ENCODE measurements at places on chromosomes 4 and X.

- DNase-seq = no peak
Observed at GRCh38 chr4:116027311-116027710, 913.9 kb upstream of the NDST4 start.

- no peak for DNase-seq
Observed at GRCh38 chr4:10002278-10002677, 19.0 kb downstream of the SLC2A9 start.

GRCh38 chr4:2888886-2889285 lies 45.2 kb downstream of the ADD1 start:
- no peak for DNase-seq

DNA sequence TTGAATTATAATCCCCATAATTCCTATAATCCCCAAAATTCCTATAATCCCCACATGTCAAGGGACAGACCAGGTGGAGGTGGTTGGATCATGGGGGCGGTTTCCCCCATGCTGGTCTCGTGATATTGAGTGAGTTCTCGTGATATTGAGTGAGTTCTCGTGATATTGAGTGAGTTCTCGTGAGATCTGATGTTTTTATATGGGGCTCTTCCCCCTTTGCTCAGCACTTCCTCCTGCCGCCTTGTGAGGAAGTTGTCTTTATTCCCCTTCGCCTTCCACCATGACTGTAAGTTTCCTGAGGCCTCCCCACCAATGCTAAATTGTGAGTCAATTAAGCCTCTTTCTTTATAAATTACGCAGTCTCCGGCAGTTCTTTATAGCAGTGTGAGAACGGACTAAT lies 36.6 kb upstream of the GPR78 start:
- DNase-seq = no peak

GRCh38 chr4:53529025-53529424 lies 62.3 kb downstream of the LNX1 start:
- no peak for DNase-seq

- no peak for DNase-seq
Observed at GRCh38 chr4:146458594-146458993, 63.1 kb downstream of the SLC10A7 start.

DNA sequence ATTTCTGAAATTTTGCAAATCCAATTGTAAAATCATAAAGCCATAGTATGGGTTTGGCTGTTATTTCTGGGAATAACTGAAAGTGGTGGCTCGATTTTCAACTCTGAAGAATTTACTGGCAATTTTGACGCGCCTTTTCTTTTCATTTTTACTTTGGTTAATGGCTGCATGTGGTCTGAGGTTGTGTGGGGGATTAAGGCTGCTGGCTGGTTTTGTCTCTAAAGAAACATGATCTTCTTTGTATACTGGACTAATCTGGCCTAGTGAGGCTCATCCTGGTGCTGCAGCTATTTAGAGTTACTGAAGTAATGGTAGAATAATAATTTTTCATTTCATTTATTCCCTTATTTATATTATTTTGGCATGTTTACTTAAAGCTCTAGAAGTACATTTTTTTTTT lies 164.0 kb downstream of the RNF150 start:
- no peak for DNase-seq

DNA sequence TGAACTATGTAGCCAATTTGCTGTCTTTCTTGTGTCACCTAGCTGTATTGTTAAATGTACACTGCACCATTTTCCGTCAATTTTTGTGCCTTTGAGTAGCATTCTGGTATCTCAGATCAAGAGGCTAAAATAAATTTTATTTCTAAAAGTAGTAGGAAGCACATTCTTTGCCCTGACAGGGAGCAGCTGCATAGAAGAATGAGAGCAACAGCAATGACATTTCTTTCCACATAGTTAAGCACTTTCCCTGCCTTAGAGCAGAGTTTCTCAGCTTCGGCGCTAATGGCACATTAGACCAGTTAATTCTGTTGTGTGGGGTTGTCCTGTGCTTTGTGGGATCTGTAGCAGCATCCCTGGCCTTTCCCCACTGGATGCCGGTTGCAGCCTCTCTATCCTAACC lies 173.9 kb downstream of the CHIC2 start:
- DNase-seq = no peak

GRCh38 chrX:103626855-103627254 lies 1.9 kb upstream of the TCEAL1 start:
- DNase-seq = no peak

DNA sequence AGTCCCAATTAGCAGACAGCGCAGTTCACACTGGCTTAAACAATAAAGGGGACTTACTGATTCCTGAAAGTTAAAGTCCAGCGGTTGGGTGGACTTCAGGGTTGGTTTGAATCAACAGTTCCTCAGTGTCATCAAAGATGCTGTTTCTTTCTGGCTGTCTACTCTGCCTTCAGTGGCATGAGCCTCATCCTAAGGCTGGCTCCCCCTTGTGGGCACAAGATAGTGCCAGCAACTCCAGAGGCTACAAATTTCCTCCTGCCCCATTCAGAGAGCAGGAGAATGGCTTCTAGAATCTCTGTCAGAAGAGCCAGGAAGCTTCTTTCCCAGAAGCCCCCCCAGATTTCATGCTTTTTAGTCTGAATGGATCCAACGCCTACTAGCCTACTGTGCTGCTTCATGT lies 82.4 kb upstream of the MTM1 start:
- DNase-seq = no peak

- DNase-seq = no peak
Observed at GRCh38 chr4:83002329-83002728, 8.3 kb downstream of the LIN54 start.

DNA sequence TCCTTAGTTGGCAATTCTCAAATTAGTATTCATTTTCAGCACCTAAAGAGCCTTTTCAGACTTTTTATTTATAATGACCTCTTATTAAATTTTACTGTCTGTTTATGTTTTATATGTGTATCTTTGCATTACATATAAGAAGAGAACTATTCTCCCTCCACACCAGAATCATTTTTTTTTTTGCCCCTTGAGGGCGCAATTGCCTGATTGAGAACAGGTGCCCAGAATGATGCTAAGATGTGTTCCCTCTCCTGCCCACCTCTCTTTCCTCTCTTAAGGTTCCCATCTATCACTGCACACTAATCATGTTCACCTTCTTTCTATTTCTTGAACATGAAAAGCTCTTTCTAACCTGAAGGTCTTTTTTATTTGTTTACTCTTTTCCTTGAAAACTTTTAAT lies 44.2 kb upstream of the ADAM29 start:
- DNase-seq = no peak

GRCh38 chr4:156294577-156294976 lies 340.9 kb upstream of the CTSO start:
- DNase-seq = no peak

GRCh38 chr4:20679951-20680350 lies 20.3 kb upstream of the PACRGL start:
- DNase-seq = no peak

- DNase-seq = no peak
Observed at GRCh38 chr4:7625071-7625470, 190.3 kb upstream of the PSAPL1 start.

DNA sequence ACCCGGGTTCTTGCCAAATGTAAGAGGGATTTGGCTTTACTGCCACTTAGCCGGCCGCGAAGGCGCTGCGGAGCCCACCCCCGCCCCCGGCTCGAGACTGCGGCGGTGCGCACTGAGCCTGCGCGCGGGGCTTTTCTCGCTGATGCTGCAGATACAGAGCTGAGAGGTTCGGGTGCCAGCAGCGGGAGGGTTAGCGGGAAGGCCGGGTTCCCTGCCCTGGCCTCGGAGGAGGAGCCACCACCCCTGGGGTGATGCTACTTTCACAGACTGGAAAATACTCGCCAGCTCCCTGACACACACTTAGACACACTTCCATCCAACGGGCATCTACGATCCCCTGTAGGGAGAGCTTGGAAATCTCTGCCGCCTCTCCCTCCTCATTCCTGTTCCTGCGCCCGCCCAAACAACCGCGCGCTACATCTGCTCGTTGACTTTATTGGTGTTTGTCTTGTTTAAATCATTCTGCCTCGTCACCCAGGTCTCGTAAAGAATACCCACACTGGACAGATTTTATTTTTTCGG lies 2.1 kb upstream of the PCDH7 start:
- DNase-seq = peak; percentile 57

DNA sequence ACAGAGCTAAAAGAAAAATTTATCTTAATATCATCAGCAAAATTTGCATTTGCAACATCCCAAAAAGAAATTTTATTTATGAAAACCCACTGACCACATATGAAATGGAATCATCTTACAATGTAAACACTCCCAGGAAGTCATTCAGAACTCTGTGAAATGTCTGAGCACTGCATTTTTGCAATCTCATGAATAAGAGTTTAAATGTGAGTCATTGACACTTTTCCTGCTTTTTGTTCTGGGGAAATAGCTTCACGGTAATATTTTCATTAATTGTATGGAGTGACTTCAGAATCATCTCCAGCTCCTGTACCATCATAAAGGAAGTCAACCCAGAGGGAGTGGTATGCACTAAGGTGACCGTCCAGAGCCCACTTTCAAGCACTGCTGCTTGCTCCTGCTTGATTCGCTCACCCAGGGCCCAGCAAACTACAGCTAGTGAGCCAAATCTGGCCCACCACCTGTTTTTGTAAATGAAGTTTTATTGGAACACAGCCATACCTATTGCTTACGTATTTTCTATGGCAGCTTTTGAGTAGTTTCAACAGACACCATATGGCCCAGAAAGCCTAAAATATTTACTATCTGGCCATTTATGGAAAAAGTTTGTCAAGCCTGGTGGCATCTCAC lies 17.2 kb downstream of the EDNRA start:
- DNase-seq = no peak

DNA sequence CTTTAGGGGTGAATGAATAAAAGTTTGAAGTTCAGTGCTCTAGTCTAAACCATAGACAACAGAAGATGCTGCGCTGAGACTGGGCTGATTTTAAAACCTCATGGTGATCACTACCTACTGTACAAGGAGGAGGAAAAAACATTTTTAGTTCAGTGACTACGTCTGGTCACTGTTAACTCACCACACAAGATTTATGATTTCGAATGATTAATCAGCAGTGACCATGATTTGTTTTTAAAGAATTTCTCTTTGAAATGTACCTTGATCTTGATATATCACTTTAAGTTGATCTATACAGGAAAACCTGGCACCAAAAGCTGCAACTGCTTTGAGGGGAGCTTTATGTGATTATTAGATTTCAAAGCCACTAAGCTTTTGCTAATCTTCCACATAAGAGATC lies 286.3 kb downstream of the PDGFC start:
- no peak for DNase-seq

- DNase-seq = no peak
Observed at GRCh38 chr4:150325872-150326271, 247.6 kb downstream of the DCLK2 start.

- DNase-seq = no peak
Observed at GRCh38 chr4:181259081-181259709, 984.0 kb upstream of the TENM3 start.

GRCh38 chrX:153700376-153700945 lies 12.7 kb downstream of the SLC6A8 start:
- DNase-seq = no peak

DNA sequence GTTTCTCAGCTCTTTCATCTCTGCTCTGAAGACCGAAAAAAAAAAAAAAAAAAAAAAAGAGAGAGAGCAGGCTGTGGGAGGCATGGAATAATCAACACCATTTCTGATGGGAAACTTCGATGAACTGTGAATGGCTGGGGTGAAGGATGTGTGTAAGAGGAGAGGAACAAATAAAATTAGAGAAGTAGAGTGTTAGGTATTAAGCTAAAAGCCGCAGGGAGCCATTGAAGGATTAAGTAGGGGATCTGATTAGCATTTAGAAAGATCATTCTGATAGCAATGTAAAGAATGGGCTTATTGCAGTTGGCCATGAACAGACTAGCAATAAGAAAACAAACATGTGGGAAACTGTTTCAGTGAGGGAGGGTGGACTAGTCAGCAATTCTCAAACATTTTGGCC lies 33.6 kb upstream of the JADE1 start:
- DNase-seq = no peak

DNA sequence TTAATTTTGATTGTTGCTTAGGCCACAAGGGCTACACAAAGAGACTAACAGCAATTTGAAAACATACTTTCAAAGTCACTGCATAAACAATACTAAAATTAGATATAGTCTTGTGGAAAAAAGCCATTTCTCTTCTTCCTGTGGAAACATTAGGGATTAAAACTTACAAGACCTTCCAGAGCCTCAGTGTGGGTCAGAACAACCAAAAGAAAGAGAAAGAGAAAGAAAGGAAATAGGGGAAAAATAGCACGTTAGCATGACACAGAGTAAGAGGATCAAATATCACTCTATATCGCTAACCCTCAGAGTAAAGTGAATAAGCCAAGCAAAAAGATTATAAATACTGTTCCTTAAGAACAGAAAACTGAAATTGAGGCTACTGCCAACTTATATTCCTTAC lies 127.8 kb upstream of the DIAPH2 start:
- no peak for DNase-seq

DNA sequence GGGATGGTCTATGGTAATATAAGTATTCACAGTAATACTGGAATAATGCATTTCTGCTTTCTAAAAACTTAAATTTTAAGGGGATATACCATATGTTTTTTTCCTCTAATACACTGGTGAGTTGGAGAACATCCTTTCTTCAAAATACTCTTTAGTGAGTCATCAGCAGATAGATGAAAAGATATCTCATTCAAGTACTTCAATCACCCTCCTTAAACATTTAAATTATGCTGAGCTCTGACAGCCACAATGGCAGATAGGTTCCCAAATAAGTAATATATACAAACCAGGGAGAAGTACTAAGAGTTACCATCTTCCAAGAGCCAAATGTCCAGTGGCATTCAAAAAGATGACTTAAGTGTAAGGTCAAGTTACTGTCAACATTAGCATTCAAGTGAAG lies 52.2 kb downstream of the AMMECR1 start:
- DNase-seq = no peak

GRCh38 chr4:111880116-111880515 lies 265.1 kb upstream of the FAM241A start:
- DNase-seq = no peak

GRCh38 chr4:113835005-113835404 lies 73.5 kb upstream of the CAMK2D start:
- no peak for DNase-seq

DNA sequence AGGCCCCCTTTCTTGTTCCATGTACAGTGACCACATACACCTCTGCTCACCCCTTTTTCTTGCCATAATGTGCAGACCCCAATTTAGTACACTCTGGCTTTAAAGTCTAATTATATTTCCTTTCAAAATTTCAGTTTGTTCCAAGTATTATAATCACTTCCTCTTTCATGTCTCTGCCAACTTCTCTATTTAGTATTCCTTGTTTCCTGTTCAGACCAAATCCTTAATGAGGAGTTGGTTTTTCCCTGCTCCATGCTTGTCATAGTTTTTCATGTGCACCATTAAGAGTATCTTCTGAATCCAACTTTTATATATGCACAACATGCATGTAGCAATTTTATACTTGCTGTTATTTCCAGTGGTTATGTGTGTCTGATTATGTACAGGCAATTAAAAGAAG lies 32.3 kb downstream of the USP53 start:
- DNase-seq = no peak

GRCh38 chrX:130106071-130106470 lies 4.2 kb downstream of the ELF4 start:
- no peak for DNase-seq

GRCh38 chrX:9847071-9847470 lies 60.8 kb downstream of the SHROOM2 start:
- no peak for DNase-seq
